Breast epithelium (tissue), 4 donors: ENCODE measurements at places on chromosomes 2 and 18. TPM values are rescaled to one million over a fixed set of nuclear protein-coding genes. Genes with fewer than 3 reads are reported as not detected.

GRCh38 chr18:35158728-35159450, 81.9 kb upstream of the ZNF397 start:
- H3K36me3 ChIP-seq = no peaks in the 10 kb centered on the region
- H3K4me3 ChIP-seq = no peak overlapping the region
- no peaks in the 10 kb centered on the region for H3K4me1 ChIP-seq
- no peaks in the 10 kb centered on the region for H3K27me3 ChIP-seq
- H3K27ac ChIP-seq = no peak overlapping the region

Gene HRH4
- total RNA-seq = 0.29 TPM

- no peaks in the 10 kb centered on the region for H3K4me1 ChIP-seq
- no peak for DNase-seq
- no peak overlapping the region for H3K27ac ChIP-seq
Measured at GRCh38 chr2:86296947-86297346, 40.5 kb downstream of the REEP1 start.

DNA sequence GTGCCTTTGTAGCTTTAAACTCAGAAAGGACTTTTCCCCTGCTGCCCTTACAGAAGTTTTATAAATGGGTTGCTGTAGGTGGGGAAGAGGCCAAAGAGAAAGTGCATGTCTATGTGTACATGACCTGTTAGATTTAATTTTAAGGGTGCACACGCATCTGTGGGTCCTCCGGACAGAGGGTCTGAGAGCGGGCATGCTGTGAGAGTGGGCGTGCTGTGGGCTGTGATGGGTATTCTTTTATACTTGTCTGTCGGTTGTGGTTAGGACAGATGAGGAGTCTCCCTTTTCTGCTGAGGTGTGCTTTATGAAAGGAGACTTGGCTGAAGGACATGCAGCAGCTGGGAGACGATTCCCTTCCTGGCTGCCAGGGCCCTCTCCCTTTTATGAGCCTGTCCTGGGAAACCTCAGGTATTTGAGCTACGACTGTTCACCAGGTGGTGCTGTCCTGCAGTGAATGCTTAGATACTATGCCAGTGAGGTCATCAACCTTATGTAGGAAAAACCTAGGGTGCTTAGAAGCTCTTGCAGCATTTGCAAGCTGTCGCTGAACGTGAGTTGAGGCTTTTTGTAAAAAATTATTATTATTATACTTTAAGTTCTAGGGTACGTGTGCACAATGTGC, 67.5 kb downstream of the TANC1 start:
- peaks cover 3% of the 10 kb centered on the region for H3K4me1 ChIP-seq
- peak; percentile 78 for DNase-seq
- no peaks in the 10 kb centered on the region for H3K36me3 ChIP-seq
- H3K27me3 ChIP-seq = no peaks in the 10 kb centered on the region
- H3K4me3 ChIP-seq = no peak overlapping the region

- no peak for DNase-seq
- H3K4me3 ChIP-seq = no peak overlapping the region
- H3K27me3 ChIP-seq = no peaks in the 10 kb centered on the region
- H3K4me1 ChIP-seq = no peaks in the 10 kb centered on the region
- no peaks in the 10 kb centered on the region for H3K36me3 ChIP-seq
- H3K27ac ChIP-seq = no peak overlapping the region
Measured at GRCh38 chr2:233410196-233410760, 56.0 kb downstream of the DGKD start.

Gene CTDP1
- total RNA-seq = 19.9 TPM

GRCh38 chr2:1339388-1340140, 73.7 kb upstream of the TPO start:
- H3K4me1 ChIP-seq = no peaks in the 10 kb centered on the region
- no peaks in the 10 kb centered on the region for H3K27me3 ChIP-seq
- H3K4me3 ChIP-seq = no peak overlapping the region
- DNase-seq = no peak

- H3K27ac ChIP-seq = no peak overlapping the region
- H3K36me3 ChIP-seq = no peaks in the 10 kb centered on the region
- no peaks in the 10 kb centered on the region for H3K4me1 ChIP-seq
- no peak for DNase-seq
- no peak overlapping the region for H3K4me3 ChIP-seq
Measured at GRCh38 chr18:77528872-77529271, 279.2 kb downstream of the GALR1 start.

Gene MYO5B
- 53.1 TPM for total RNA-seq

Gene IL36G
- not detected for total RNA-seq

GRCh38 chr18:59303656-59304195, 14.7 kb downstream of the CPLX4 start:
- no peak for DNase-seq
- H3K4me1 ChIP-seq = no peaks in the 10 kb centered on the region
- no peak overlapping the region for H3K4me3 ChIP-seq
- no peak overlapping the region for H3K27ac ChIP-seq
